Activated naive CD4-positive, alpha-beta T cell (primary cell): ENCODE measurements at places on chromosomes 12 and 14.

DNA sequence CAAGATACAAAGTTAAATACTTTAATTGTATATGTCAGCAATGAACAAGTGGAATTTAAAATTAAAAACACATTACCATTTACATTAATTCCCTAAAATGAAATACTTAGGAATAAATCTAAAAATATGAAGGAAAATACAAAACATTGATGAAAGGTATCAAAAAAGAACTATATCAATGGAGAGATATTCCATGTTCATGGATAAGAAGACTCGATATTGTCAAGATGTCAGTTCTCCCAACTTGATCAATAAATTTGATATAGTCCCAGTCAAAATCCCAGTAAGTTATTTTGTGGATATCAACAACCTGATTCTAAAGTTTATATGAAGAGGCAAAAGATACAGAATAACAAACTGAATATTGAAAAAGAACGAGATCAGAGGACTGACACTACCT is 33.5 kb downstream of the GPR68 start:
- no peak for DNase-seq

DNA sequence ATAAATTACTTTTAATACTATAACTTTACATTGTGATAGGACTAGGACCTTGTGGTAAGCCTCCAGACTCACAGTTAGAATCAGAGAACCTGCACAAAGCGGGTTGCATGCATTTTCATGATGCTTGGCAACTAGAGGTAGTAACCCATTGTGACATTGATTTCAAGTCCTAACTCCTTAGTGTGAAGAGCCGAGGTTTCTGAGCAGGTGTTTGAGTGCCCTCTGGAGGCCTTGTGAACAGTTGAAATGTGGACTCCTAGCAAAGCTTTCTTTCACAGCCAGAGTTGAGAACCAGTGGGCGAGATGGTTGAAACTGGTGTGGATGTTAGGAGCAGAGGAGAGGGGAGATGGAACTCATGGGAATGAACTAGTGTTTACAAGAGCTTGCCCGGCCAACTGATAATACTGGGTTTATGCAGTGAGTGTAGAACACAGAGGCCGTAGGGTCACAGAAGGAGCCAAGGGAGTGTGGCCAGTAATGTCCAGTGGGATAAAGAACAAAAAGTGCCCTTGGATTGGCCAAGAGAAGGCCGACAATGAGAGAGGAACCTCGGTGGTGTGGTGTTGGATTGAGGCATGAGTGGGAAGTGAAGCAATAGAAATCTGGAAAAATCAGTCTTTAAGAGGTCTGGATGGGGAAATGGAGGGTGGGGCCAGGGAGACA is 10.9 kb downstream of the ZNF664 start:
- DNase-seq, result no peak

- DNase-seq, result peak; percentile 69
These were observed 20.5 kb upstream of the ITPR2 start for GRCh38 chr12:26853303-26854030.

- no peak for DNase-seq
These were observed 49.9 kb upstream of the TBX3 start for GRCh38 chr12:114733919-114734318.

DNA sequence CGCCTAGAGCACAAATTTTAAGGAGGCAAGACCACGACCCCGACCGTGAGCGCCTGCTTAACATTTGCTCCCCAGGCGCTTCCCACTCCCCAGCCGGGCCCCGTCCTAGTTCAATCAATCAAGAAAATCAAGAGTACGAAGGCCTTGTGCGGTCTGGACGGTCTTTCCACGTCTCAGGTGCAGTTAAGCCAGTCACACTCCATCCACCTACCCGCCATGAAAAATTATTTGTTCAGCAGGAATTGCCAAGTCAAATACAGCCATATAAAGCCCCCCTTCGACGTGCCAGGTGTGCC is 603 bp upstream of the LRR1 start:
- DNase-seq, result no peak
